ENCODE measurements at places on chromosomes 2 and 18. TPM values are rescaled to one million over a fixed set of nuclear protein-coding genes. Genes with fewer than 3 reads are reported as not detected.

DNA sequence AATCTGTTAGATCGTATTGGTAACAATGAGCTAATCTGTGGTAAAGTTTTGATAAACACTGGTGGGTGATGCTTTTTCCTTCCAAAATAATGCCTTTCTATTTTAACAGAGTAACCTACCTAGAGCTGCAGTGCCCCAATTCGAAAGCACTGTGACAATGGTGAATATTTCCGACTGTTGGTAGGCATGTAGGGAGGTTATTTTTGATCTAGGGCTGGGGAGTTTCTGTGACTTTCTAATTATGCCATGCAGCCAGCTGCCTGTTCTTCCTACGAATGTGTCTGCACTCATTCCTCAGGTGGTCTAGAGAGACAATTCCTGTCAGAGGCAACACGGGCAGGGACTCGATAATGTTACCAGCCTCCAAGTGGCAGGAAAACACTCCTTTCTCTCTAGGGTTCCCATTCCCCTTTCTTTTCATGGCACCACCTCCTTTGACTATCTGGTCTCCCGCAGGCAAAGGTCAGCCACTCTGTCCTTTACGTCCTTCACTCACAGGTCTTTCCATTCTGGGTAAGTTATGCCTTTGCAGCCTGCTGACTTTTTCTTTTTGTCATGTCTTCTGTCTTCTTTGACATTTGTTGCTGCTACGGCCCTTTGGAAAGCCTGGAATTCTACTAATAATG is 167.2 kb upstream of the MGAT5 start:
- DNase-seq, result no peak
- no peak overlapping the region for H3K4me3 ChIP-seq
- H3K27me3 ChIP-seq, result no peaks in the 10 kb centered on the region
- H3K4me1 ChIP-seq, result peaks cover 3% of the 10 kb centered on the region
- no peak overlapping the region for H3K27ac ChIP-seq

The C1GALT1C1L gene
- total RNA-seq, result not detected

DNA sequence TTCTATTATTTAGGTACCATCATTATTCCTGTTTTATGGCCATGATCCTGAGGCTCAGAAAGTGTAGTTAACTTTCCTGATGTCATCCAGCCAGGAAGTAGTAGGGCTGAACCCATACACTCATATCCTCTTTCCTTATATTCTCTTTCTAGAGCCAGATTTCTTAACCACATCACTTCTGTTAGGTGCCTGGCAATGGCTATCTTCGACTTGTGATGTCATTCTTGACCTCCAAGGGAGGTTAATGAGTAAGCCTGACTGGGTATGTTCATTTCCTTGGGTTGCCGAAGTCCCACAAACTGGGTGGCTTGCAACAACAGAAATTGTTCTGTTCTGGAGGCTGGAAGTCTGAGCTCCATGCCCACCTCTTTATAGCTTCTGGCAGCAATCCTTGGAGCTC is 43.4 kb downstream of the ITGB6 start:
- H3K27me3 ChIP-seq, result no peaks in the 10 kb centered on the region
- no peaks in the 10 kb centered on the region for H3K4me1 ChIP-seq
- no peak overlapping the region for H3K4me3 ChIP-seq
- H3K27ac ChIP-seq, result no peak overlapping the region
- no peak for DNase-seq

The VIL1 gene
- total RNA-seq, result 9.2 TPM

DNA sequence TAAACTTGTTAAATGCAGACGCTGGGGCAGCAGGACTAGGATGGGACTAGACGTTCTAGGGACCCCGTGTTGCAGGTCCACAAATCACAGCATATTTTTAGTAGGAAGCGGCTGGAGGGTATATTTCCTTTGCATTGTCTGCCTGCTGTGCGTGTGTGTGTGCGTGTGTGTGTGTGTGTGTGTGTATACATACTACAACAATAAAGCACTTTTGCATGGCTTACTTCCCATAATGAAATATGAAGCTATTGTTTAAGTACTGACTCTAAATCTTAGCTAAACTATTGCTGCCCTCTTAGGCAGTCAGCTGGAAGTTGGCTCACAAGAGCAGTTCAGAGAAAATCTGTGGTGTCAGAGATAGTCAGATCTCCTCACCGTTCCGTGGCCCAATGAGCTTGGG is 133.4 kb downstream of the CABLES1 start:
- H3K27me3 ChIP-seq, result no peaks in the 10 kb centered on the region
- no peak overlapping the region for H3K4me3 ChIP-seq
- peaks cover 18% of the 10 kb centered on the region for H3K4me1 ChIP-seq
- DNase-seq, result no peak

The MC5R gene
- total RNA-seq, result not detected

GRCh38 chr2:79833235-79833878 is 320.5 kb downstream of the CTNNA2 start:
- peaks cover 44% of the 10 kb centered on the region for H3K4me1 ChIP-seq
- H3K4me3 ChIP-seq, result peak overlapping the region; percentile 0
- H3K27me3 ChIP-seq, result no peaks in the 10 kb centered on the region

GRCh38 chr2:118604371-118604770 is 243.1 kb downstream of the EN1 start:
- H3K36me3 ChIP-seq, result 0 out of 2 replicates have a peak, but pooled peaks cover 2% of the 10 kb centered on the region
- no peak for DNase-seq
- H3K4me3 ChIP-seq, result no peak overlapping the region
- no peaks in the 10 kb centered on the region for H3K27me3 ChIP-seq

The NOL4 gene
- total RNA-seq, result 4.4 TPM

The CAPN14 gene
- total RNA-seq, result 0.54 TPM

GRCh38 chr2:127605691-127606263 is 40.2 kb upstream of the GPR17 start:
- no peaks in the 10 kb centered on the region for H3K4me1 ChIP-seq
- no peak for DNase-seq

GRCh38 chr2:12728221-12728777 is 11.6 kb downstream of the TRIB2 start:
- H3K4me3 ChIP-seq, result no peak overlapping the region
- no peak overlapping the region for H3K27ac ChIP-seq
- 0 out of 2 replicates have a peak, but pooled peaks cover under 1% of the 10 kb centered on the region for H3K4me1 ChIP-seq
- peaks cover 36% of the 10 kb centered on the region for H3K36me3 ChIP-seq
- H3K27me3 ChIP-seq, result no peaks in the 10 kb centered on the region

GRCh38 chr2:197280015-197280702 is 30.4 kb downstream of the ANKRD44 start:
- no peak overlapping the region for H3K4me3 ChIP-seq
- no peak overlapping the region for H3K27ac ChIP-seq

- H3K27ac ChIP-seq, result no peak overlapping the region
- DNase-seq, result no peak
- H3K4me1 ChIP-seq, result 0 out of 2 replicates have a peak, but pooled peaks cover 6% of the 10 kb centered on the region
- H3K4me3 ChIP-seq, result no peak overlapping the region
- no peaks in the 10 kb centered on the region for H3K36me3 ChIP-seq
Measured at GRCh38 chr2:169009865-169010579, 21.1 kb downstream of the ABCB11 start.

GRCh38 chr2:107337209-107337898 is 451.4 kb upstream of the ST6GAL2 start:
- no peak overlapping the region for H3K27ac ChIP-seq
- DNase-seq, result no peak
- H3K27me3 ChIP-seq, result no peaks in the 10 kb centered on the region
- no peaks in the 10 kb centered on the region for H3K36me3 ChIP-seq

DNA sequence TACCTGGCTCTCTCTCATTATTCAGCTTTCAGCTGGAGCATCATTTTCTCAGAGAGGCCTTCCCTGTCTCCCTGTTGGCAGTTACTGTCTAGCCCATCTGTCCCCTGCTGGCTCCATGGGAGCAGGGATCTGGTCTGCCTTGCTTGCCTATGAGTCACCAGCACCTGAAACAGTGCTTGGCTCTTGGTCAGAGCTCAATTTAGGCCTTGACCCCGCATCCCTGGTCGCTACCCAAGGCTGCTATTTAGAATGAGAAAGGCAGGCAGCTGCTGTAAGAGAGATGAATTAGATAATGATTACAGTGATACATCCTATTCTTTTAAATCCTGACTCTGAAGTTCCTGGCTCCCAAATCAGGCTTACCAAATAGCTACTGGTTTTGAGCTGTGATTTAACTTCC is 32.9 kb downstream of the KCNE4 start:
- H3K4me1 ChIP-seq, result no peaks in the 10 kb centered on the region
- H3K27me3 ChIP-seq, result no peaks in the 10 kb centered on the region
- DNase-seq, result peak; percentile 15
- no peak overlapping the region for H3K4me3 ChIP-seq
- H3K27ac ChIP-seq, result no peak overlapping the region

The TRIM43 gene
- total RNA-seq, result 0.23 TPM

The SKA1 gene
- 25.1 TPM for total RNA-seq

All from GM23338 (cell line).